ENCODE measurements at places on chromosomes 5 and 9.

- no peak for DNase-seq
These were observed 26.1 kb downstream of the NR5A1 start for GRCh38 chr9:124481115-124481514.

DNA sequence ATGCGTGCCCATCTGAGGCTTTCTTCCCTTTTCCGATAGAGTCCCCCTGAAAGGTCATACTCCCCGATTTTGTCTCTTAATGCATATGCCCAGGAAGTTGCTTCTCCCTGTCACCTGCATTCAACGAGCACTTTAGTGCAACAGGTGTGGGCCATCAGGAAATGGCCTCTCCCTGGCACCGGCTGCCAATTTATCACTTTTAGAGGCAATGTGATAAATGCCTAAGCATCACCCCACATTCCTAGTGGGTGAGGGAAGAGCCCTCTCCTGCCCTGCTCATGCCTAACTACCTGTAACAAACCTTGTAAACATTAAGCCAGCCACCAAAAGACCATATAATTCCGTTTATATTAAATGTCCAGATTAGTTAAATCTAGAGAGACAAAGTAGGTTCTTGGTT is 1.1 kb upstream of the SNAPC3 start:
- no peak for DNase-seq

GRCh38 chr5:157912621-157913325 is 53.8 kb upstream of the CLINT1 start:
- no peak for DNase-seq

GRCh38 chr5:113093558-113093957 is 117.0 kb downstream of the DCP2 start:
- DNase-seq = no peak

- no peak for DNase-seq
These were observed 201.2 kb downstream of the EBF1 start for GRCh38 chr5:158898185-158899177.
